ENCODE measurements at places on chromosomes 3 and 15.

GRCh38 chr3:5004319-5005152, 25.3 kb downstream of the BHLHE40 start:
- DNase-seq, result no peak

DNA sequence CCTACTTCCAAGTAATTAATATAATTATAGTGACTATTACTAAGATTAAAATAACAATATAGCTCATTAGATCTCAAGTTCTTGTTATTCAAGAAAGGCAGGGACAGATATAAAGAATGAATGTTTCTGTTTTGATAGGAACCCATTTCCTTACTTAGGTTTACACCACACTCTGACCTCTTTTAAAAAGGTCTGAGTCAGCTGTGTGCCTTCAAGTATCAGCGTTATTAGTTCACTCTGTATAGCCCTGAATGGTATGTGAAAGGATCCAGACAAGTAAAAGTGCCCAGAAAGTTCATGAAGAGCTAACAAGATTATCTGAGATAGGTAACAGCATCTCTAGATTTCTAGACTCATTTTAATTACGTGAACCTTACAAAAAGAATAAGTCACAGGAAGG, 28.9 kb downstream of the PDCD10 start:
- no peak for DNase-seq

DNA sequence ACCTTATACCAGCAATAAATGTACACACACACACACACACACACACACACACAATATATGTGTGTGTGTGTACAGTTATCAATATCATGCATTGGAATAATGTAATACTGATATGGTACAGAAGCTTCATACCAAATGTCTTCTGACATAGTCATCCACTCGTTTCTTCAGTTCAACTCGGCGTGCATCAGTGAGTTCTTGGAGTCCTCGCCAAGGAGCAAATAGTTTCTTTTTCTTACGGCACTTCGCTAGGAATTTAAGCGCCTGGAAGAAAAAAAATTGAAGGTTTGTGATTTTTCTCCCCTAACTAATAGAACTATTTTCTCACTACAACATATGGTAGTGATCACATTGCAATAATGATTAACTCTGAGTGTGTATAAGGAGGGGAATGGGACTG, 32.1 kb upstream of the GOLGB1 start:
- no peak for DNase-seq

- no peak for DNase-seq
These were observed 50.4 kb upstream of the ST3GAL6 start for GRCh38 chr3:98712726-98713125.

DNA sequence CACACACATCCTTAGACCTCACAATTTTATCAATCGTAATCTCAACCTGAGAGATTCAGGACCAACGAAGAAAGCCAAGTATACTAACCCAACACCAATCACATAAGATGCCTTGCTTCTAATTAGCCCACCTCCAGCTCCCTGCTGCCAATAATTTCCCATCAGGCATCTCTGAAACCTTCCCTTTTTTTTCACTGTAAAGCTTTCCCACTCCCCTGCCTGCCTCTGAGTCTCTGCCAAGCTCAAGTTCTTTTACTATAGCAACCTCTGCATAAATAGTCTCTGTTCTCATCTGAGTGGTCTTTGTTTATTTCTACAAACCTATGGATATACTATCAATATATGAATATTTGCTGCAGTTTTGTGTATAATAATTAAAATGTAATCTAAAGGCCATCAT, 86.5 kb downstream of the PIK3CB start:
- DNase-seq, result no peak

GRCh38 chr15:69500339-69500738, 47.7 kb downstream of the RPLP1 start:
- DNase-seq, result no peak

DNA sequence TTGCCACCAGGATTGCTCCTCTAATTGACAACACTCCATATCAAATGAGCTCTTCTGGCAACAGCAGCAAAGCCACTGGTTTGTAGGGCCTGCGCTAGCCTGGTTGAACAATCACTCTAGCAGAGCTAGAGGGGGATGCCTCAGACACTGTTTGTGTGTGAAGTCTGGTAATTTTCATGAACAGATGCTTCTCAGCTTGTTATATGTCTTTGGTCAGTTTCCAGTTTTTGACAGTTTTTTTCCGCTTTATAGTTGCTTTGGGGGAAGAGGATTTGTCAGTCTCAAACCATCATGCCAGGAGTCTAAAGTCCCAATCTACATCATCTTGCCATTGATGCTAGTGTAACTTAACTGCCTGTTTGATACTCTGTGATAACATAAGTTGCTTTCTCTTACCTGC, 136.0 kb downstream of the HCN4 start:
- no peak for DNase-seq

DNA sequence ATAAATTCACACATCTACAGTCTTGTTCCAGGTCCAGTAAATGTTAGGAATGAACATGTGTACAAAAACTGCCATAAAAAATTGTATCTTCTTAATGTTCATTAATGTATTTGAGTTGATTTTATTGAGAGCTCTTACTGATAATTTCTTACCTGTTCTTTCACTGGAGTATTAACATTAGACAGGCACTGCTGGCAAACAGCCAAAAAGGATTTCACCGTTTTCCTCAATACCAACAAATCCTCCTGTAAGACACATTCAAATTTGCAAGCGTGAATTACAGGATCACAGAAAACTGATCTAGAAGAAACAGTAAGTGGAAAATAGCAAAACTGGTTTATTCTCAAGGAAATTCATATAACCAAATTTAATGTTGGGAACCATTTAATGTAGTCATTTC, 127.4 kb downstream of the PCCB start:
- no peak for DNase-seq

GRCh38 chr3:27805282-27805681, 83.2 kb upstream of the EOMES start:
- DNase-seq, result no peak

GRCh38 chr15:96553451-96553850, 223.0 kb downstream of the NR2F2 start:
- DNase-seq, result no peak

- no peak for DNase-seq
These were observed 184.5 kb downstream of the EFHB start for GRCh38 chr3:19749448-19750017.

- no peak for DNase-seq
These were observed 42.1 kb upstream of the CCDC174 start for GRCh38 chr3:14609506-14609905.

- DNase-seq, result no peak
These were observed 38.8 kb downstream of the CRTAP start for GRCh38 chr3:33152363-33153360.

DNA sequence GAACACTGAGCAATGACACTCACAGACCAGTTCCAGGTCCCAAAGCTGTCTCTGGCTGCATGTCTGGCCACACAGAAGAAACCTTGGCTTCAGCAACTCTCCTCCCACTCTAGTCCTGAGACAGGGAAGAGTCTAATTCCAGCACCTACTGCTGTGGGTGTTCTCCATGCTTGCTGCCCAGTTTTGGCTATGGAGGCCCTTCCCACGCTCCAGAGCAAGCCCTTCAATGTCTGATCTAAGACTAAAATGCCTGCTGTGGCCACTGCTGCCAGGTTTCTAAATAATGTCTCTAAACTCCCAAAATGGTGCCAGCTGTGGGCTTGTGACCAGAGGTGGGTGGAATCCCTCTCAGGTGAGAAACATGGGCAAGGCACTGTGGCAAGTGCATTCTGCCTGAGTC, 531.3 kb downstream of the GRM7 start:
- DNase-seq, result no peak

GRCh38 chr3:182111967-182112366, 400.2 kb downstream of the SOX2 start:
- no peak for DNase-seq

DNA sequence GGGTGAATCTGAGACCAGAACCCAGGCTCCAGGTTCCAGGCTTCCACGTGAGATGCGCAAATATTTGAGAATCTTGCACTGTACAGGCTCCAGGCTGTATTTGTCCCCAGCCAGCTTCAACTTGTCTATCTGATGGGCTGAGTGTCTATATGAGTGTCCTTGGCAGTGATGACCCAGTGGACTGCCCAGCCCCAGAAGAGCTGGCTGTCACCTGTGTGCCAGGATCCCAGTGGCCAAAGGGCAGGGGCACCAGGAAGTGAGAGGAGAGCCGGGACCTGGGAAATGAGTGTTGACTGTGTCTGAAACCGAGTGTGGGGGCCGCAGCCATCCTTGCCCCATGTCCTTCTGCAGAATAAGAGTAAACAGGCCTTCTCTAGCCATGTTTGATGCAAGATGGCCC, 10.4 kb downstream of the FAH start:
- DNase-seq, result no peak

- DNase-seq, result no peak
These were observed 36.6 kb downstream of the RFX7 start for GRCh38 chr15:56207092-56207491.

DNA sequence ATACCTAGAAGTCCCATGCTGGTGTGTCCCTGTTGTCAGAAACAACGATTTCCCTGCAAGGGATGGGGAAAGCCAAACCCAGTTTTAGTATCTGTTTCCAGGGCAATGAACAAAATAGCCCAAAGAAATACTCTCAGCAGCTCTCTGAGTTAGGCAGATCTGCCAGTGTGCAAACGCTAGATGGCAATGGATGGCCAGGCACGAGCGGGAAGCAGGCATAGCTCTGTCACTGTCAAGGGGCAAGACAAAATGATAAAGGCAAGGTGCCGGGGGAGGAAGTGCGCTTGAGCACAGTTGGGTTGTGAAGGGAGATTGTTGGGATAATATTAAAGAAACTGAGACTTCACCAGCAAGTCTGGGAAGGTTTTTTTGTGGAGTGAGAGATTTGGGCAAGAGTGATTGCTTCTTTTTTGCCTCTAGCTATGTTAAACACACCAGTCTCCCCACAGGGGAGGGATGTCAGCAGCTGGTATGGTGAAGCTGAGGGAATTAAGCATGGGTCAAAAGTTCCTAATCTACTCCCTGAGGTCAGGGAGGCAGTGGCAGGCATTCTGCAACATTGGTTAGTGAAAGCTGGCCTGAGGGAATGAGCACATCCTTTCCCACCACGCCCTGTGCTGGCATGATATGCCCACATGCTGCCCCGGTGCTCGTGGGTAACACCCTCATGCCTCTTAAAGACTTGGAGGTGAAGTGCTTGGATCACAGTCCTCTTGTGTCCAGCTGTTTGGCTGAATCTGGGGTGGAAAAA, 117.5 kb downstream of the PDCD6IP start:
- peak; percentile 59 for DNase-seq

GRCh38 chr3:13879946-13880810, at the start of gene WNT7A:
Gene WNT7A (minus strand): TSS chr3:13880071. CDS start chr3:13879816, 255 bp downstream.
- peak; percentile 41 for DNase-seq

DNA sequence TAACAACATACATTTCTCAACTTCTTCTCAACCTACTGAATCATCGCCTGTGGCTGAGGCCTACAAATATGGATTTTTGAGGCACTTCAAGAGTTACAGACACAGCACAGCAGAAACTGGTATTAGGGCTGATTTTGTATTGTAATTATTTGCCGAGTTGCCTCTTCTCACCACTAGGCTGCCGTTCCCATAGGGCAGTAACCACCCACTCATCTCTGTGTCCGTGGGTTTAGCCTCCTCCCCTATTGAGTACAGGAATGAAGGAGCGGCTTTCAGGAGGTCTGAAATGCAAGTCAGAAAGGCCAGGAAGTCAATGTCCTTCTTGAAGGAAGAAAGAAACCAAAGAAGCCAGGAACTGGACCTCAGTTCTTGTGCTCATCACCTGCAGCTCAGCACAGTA, 220.8 kb downstream of the MTHFS start:
- DNase-seq, result no peak

GRCh38 chr15:58694641-58695398, 54.7 kb downstream of the ADAM10 start:
- DNase-seq, result no peak

- no peak for DNase-seq
These were observed 543.5 kb downstream of the GABRG3 start for GRCh38 chr15:27514526-27514925.

DNA sequence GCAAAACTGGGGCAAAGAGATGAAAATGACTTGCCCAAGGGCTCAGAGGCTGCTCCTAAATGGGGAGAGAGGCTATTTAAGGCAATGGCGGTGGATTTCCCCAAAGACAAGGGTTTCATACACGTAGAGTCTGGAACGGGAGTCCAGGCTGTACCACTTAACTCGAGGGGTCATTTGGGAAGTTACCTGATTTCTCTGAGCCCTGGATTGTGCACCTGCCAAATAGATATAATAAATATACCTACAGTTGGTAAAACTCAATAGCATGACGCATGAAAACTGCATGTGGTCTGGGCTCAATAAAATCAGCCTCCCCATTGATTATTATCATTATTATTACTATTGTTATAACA, 1.3 kb upstream of the ITPR1 start:
- DNase-seq, result no peak

DNA sequence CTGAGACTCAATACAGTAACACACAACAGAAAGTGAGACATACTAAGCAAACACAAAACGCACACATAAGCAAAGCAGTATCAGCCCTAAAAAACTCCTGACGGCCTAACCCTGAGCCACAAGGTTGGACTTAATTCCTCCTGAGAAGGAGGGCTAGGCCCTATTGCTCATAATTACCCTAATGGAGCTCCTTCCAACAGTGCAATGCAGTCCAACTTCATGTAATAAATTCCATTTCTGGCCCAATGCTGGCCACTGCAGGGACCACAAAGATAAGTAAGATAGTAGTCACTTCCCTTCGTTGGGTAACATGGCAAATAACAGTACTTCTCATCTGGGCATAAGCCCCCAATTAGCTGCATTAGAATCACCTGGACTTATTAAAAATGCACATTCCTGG, 4.2 kb downstream of the VPS39 start:
- DNase-seq, result no peak

DNA sequence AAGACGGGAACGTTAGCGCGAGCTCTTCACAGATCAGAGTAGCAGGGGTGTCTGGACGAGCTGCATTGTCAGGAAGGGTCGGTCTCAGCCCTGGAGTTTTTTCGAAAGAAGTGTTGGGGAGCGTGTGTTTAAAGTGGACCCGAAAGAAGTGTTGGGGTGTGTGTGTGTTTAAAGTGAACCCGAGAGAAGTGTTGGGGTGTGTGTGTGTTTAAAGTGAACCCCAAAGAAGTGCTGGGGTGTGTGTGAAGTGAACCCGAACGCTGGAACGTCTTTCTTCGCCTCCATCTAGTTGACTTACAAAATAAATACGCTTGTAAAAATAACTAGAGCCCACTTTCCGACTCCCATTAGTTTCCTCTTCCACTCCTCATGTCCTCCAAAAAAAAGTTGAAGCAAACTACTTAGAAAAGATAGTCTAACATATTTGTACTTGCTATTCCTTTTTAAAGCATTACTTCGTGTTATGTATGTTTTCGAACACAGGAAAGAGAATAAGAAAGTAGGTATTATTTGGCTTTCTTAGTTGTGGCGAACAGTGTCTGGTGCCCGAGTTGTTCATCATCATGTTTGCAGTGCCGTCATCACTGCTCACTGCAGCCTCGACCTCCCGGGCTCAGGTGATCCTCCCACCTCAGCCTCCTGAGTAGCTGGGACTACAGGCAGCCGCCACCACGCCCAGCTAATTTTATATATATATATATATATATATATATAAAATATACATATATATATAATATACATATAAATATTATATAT, 1.0 kb downstream of the LRCH3 start:
- no peak for DNase-seq

DNA sequence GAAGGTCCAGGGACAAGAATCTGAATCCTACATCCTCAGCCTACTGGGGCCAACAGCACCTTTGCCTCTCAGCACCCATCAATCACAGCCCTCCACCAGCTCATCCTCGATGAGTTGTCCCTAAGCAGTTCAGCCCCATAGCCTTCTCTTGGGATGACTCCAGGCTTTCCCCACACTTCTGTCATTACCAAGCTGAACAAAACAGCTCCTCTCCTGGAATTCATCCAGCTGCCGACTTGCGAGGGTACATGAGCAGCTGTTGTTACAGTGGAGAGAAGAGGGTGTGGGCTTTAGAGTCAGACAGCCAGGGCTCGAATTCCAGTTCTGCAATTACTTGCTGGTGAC, 69.0 kb upstream of the THBS1 start:
- no peak for DNase-seq
